ENCODE measurements at places on chromosomes 13 and 19. TPM values are rescaled to one million over a fixed set of nuclear protein-coding genes. Genes with fewer than 3 reads are reported as not detected.

The NCR1 gene
- polyA plus RNA-seq: 0.10 TPM

The ATP4A gene
- polyA plus RNA-seq: not detected

The THSD1 gene
- 8.8 TPM for polyA plus RNA-seq

The SLC7A9 gene
- polyA plus RNA-seq: 14.1 TPM

The ZNF471 gene
- 18.4 TPM for polyA plus RNA-seq

The TOMM40 gene
- polyA plus RNA-seq: 44.7 TPM

The IRGC gene
- polyA plus RNA-seq: not detected

The FRY gene
- 61.3 TPM for polyA plus RNA-seq

The CD70 gene
- not detected for polyA plus RNA-seq

The SIAH3 gene
- polyA plus RNA-seq: 0.86 TPM

The ANGPTL8 gene
- polyA plus RNA-seq: 0.52 TPM

The ZNF254 gene
- polyA plus RNA-seq: 42.7 TPM

The CCDC70 gene
- not detected for polyA plus RNA-seq

The SLC6A16 gene
- polyA plus RNA-seq: 3.3 TPM

The ZMYM2 gene
- 125 TPM for polyA plus RNA-seq

Data from right renal pelvis (tissue), 4 donors.